ENCODE measurements at places on chromosomes 1 and 21. TPM values are rescaled to one million over a fixed set of nuclear protein-coding genes. Genes with fewer than 3 reads are reported as not detected.

Gene DTL
- polyA plus RNA-seq: 36.0 TPM

Gene S100A6
- 63.0 TPM for polyA plus RNA-seq

- H3K36me3 ChIP-seq: no peaks in the 10 kb centered on the region
- no peak overlapping the region for H3K27ac ChIP-seq
- no peaks in the 10 kb centered on the region for H3K4me1 ChIP-seq
- no peak for DNase-seq
- no peak overlapping the region for H3K4me3 ChIP-seq
These were observed 155.2 kb downstream of the DISP1 start for GRCh38 chr1:222970040-222970439.

DNA sequence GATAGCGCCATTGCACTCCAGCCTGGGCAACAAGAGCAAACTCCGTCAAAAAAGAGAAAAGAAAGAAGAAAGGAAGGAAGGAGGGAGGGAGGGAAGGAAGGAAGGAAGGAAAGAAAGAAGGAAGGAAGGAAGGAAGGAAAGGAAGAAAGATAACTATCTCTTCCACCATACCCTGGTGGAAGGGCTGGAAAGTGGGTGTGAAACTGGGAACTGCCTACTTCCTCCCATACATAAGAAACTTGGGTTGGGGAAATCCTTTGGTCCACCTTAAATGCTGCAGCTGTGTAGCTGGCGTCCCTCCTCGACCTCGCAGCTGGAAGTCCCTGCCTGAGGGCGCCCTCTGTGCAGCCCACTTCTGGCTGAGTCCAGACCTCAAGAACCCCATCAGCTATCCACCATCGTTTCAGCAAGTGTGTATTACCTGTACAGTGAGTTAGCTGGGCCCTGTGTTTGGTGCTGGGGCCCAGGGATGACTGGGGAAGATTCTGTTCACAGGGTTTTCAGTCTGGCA is 4.6 kb upstream of the FAM167B start:
- no peaks in the 10 kb centered on the region for H3K36me3 ChIP-seq
- H3K4me1 ChIP-seq: peaks cover 3% of the 10 kb centered on the region
- no peak for DNase-seq
- H3K4me3 ChIP-seq: no peak overlapping the region
- H3K27ac ChIP-seq: no peak overlapping the region

Data from H1 (cell line).